ENCODE measurements at places on chromosomes 11 and 22.

GRCh38 chr11:59857439-59858434 is 8.6 kb downstream of the TCN1 start:
- no peak for DNase-seq

DNA sequence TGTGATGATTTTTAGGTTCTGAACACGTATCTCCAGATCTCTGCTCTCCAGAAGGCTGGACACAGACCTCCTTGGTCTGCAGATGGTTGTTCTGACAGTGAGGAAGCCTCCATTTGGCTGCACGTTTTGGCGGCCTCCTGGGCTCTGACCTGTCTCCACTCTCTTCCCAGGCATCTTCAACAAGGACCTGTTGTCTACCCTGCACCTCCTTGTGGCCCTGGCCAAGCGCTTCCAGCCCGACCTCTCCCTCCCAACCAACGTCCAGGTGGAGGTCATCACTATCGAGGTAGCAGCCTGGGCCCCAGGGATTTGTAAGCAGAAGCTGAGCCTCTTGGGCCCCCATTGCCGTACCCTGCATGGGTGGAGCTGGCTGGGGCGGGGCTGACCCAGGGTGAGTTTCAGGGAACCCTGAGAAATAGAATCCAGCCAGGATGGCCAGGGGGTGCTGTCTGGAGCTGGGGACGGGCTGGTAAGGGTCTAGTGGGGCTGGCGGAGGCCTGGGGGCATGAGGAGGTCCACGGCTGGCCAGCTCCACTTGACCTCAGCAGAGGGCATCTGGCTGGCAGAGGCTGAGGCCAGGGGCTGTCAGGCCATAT is 9.8 kb downstream of the PARVG start:
- DNase-seq: no peak

DNA sequence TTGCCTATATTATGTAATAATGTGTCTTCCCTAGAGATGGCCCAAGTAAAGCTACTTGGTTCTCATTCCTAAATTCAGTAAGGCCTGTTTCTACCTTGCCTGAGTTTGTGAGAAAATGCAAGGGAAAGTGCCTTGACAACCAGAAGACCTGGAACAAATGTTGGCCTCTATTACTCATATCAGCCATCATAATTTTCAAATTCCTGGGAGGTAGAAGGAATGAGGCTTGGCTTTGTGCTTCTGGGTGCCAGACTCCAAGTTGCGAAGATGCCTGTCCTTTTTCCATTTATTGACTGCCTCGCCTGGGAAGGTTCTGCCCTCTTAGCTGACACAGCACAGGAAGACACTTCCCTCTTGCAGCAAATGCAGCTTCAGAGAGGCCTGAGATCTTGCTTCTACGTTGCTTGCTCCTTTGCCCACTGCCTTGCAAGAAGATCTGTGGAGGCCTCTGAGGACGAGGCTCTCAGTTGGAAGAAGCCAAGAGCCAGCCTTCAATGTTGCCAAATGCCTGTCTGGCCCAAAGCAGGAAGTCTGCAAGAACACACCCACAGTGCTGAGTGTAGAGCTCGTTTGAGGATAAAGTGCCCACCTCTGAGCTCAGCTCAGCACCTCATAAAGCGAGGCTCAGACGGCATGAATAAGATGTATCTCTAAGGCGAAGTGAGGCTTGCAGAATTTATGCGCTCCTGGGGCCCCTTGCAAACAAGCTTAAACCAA is 120.1 kb downstream of the GALNT18 start:
- no peak for DNase-seq

DNA sequence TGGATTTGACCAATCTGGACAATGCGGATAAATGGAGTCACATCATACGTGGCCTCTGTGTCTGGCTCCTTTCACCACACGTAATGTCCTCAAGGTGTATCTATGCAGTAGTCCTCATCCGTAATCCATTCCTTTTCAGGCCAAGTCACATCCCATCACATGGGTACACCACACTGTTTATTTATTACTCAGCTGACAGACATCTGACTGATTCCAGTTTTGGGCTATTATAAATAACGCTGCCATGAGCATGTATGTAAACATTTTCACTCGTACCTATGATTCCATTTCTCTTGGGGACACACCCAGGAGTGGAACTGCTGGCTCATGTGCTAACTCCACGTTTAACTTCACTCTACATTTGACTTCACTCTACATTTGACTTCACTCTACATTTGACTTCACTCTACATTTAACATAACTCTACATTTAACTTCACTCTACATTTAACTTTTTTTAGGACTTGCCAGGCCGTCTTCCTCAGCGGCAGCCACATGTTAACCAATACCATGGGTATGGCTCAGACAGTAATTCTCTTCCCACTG is 52.1 kb downstream of the SHANK2 start:
- no peak for DNase-seq

GRCh38 chr11:109731451-109731850 is 309.5 kb downstream of the C11orf87 start:
- no peak for DNase-seq

- no peak for DNase-seq
Observed at GRCh38 chr11:8652140-8652539, 30.3 kb downstream of the TRIM66 start.

DNA sequence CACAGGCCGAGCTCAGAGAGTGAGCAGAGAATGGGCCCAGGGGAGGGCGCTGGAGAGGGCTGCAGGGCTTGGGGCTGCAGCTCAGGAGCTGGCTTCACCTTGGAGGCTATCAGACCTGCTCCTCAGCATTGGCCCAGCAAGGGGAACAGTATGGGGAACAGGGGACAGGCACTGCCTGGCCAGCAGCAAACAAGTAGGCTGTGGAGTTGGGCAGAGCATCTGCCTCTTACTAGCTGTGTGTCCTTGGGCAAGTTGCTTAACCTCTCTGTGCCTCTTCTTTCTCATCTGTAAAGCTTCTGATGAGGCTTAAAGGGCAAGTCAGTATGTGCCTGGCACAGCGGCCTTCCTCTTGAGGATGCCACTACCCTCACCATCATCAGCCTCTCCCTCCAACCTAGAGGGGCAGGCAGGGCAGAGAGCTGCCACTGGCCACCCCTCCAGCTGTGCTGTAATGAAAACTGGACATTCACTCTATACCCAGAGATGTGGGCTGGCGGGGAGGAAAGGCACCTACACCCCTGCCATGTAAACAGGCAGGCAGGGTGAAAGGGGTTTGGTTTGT is 7.5 kb upstream of the CDKN1C start:
- DNase-seq: no peak

- peak; percentile 48 for DNase-seq
Observed at GRCh38 chr11:22787551-22788162, 41.9 kb downstream of the SVIP start.

DNA sequence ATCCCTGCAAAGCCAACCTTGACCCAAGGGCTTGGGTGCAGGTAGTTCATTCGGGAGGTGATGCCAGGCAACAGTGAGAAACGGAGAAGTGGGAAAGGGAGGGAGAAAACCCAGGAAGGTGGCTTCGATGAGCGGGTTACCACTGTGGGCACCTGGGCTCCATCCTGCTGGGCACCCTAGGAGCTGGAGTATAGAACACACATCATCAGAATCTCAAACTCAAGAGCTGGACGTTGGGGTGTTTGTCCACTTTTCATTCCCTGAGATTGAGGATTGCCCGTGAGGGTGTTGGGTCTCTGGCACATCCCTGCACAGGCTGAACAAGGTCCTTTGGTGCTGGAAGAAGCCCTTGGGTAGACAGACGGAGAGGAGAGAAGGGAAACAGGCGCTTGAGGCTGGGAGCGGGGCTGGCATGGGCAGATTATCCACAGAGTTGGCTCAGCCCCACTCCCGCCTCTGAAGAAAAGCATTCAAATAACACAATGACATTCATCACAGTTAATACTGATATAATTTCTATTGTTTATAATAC is 70.4 kb downstream of the LRRC32 start:
- DNase-seq: no peak

DNA sequence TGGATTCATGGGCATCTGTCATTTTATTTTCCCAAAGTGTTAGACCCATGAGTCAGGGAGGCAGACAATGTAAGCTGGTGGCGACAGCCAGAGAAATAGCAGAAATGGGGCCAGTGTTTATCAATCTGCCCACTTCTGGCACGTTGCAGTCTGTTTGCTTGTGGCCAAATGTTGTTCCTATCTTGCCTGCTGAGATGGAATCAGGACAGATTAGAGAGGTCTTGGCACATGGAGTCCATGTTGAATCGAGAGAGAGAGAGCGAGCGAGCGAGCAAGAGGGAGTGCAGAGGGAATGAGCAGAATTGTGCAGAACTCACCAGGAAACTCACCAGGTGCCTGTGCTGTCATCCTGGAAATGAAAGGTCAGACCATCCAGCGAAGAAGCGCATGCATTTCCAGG is 21.9 kb upstream of the PARVG start:
- no peak for DNase-seq

- DNase-seq: no peak
Observed at GRCh38 chr22:46354176-46354992, 18.9 kb downstream of the TRMU start.

- DNase-seq: no peak
Observed at GRCh38 chr11:116112087-116112935, 608.1 kb upstream of the CADM1 start.

- no peak for DNase-seq
Observed at GRCh38 chr11:88280673-88281316, 56.7 kb downstream of the CTSC start.

GRCh38 chr11:106331176-106331575 is 253.7 kb downstream of the AASDHPPT start:
- DNase-seq: no peak

DNA sequence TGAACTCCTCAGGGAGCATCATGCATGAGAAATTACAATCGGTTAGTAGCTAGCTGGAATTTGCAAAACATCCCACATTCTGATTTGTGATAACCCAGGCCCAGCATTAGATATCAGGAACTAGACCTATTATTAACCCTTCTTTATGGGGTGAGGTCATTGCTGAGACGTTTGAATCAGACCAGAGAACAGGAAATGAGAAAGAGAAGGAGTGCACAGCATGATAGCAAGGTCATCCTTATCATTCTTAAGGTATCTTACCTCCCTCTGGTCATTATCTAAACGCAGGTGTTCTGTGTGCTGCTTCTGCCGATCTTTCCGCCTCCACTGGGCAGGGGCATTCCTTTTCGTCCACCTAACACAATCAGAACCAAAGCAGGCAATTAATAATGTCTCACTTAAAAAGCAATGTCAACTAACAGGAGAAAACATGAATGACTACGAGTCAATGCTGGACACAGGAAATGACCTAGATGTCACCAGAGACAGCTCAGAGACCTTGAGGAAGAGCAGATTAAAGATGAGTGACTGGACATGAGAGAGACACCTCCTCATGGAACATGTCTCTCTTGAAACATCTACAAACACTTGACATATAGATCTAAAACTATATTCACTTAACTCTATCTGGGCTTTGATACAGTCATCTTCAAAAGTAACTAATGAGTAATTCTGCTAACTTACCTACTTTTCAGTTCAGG is 78.3 kb upstream of the SCUBE2 start:
- no peak for DNase-seq

GRCh38 chr22:46462726-46463371 is 74.6 kb downstream of the CELSR1 start:
- DNase-seq: no peak

GRCh38 chr11:115425816-115426215 is 78.4 kb downstream of the CADM1 start:
- DNase-seq: no peak

- DNase-seq: no peak
Observed at GRCh38 chr11:18785411-18785810, 6.2 kb downstream of the PTPN5 start.

GRCh38 chr11:125367710-125368109 is 128.4 kb downstream of the FEZ1 start:
- DNase-seq: no peak

DNA sequence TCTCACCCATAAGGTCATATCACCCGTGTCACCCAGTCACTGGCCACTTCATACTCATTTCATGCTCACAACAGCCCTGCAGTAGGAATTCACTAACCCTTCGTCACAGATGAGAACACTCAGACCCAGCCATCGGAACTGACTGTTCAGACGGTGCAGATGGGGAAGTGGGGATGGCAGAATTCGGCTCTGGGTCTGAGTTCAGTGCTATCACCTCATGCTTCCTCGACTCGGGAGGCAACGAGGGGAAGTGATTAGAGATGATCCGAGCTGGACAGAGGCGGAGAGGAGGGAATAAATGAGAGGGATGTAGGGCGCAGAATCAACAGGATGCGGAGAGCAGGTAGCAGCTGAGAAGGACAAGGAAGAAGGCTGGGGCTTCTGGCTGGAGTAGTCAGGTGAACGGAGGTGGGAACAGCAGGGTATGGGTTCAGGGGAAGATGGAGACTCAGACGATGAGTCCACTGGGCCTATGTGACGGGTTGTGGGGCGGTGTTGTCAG is 4.7 kb downstream of the B3GNT6 start:
- DNase-seq: peak; percentile 28

DNA sequence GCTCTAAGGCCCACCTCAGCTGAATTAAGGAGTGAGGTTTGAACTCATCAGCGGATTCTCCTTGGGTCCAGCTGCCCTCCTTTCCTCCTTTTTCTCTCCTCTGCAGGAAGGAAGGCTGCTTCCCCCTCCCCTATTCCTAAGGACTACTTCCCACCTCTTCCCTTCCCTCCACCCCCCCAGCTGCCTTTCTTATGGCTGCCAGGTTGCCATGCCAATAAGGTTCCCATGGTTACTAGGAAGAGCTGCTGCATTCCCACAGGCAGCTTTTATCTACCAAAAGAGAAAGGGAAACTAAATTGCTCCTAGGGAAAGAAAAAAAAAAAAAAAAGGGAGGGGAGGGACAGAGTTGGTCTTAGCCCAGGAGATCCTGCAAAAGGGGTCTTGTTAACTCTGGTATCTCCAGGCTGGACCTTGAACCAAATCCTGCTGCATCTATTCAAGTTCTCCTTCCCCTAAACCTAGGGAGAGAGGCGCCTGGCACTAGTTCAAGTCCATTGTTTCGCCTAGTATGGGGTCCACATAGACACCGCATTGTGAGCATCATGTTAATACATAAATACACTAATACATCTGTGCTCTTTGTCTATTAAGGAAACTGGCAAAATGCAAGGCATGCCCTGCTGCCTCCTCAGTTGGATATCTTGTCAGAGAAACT is 21.2 kb upstream of the FEZ1 start:
- peak; percentile 47 for DNase-seq

- DNase-seq: peak; percentile 53
Observed at GRCh38 chr11:15819679-15820286, 536.6 kb downstream of the SOX6 start.

DNA sequence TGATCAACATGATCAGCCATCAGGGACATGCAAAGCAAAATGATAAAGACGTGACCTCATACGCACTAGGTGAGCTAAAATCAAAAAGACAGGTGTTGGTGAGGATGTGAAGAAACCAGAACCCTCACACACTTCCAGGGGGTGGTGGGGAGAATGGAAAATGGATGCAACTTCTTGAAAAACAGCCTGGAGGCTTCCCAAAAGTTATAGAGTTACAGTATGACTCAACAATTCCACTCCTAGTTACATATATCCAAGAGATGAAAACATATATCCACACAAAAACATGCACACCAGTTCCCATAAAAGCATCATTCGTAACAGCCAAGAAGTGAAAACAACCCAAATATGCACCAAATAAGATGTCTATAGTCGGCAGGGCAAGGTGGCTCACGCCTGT is 42.1 kb upstream of the APLNR start:
- DNase-seq: no peak

Data from KBM-7 (cell line).